ENCODE measurements at places on chromosomes 16 and 17.

DNA sequence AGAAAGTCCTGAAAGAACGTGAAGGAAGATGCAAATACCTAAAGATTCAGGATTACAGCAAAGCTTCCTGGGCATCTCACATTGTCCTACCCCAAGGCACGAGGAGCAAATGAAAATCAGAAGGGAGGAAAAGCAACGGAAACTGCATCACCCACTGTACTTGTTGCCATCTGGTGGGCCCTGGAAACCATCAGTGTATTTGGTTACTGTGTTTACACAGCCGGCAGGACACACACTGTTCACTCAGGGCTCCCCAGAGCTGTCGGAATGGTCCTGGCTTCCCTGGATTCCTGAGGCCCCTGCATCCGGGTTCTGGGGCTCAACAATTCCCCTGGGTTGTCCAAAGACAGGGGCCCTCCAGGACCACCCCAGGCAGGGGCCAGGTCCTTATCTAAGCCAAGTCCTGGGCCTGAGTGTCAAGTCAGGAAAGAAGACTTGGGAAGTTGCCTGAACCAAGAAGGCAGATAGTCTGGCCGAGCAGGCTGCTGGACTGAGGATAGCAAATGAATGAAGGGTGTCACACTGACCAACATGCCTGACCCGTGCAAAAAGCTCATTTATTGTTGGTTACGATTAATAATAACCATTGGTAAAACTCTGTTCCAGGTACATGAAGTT, 52.8 kb downstream of the SOX9 start:
- no peak for DNase-seq

DNA sequence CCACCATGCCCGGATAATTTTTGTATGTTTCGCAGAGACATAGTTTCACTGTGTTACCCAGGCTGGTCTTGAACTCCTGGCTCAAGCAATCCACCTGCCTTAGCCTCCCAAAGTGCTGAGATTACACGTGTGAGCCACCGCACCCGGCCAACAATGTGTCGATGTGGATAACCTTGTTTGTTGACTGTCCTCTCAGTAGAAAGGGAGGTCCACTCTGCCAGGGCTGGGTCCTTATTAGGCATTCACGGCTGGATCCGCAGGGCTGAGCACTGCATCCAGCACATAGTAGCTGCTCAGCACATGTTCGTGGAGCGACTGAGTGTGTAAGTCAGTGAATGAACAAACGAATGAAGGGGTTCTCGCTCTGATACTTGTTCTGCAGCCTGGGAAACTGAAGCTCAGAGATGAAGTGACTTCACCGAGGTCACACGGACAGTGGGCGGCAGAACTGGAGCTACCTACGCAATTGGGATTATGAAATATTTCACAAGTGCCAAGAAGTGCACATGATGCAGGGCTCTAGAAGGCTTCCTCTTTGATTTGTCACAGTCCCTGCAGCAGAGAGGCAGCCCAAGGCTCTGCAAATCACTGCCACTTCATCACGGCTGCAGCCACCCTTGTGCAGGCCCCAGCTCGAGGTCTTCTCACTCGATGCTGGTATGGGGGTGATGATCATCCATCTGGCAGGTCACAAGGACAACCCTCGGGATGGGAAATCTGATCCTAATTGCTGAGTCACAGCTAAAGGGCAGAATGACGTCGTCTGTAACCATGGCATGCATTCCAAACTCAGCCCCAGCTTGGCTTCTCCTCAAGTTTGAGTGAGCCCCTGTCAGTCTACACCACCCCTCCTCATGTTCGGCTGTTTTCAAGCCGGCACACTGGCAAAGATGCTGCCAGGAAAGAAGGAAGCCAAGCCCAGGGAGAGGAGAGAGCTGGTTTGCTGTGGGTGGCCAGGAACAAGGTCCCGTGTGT, 28.0 kb upstream of the SNN start:
- peak; percentile 58 for DNase-seq

GRCh38 chr17:80367503-80367902, 47.5 kb upstream of the ENDOV start:
- no peak for DNase-seq

DNA sequence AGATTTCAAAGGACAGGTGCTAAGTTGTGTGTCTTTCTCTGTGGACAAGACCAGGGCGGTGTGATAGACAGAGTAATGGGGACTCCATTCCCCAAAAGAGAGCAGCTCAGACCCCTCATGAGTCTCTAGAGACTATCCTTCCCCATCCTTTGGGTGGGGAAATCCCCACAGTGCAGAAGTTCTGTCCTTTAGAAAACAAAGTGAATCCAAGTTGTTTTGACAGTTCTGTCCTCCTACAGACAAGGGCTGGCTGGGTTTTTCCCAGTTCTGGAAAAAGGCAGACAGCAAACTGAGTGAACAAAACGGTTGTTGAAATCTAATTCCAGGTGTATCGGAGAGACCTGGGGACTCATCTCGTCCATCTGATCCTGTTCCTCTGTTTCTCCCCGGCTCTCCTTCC, 11.0 kb upstream of the HAS3 start:
- DNase-seq, result no peak

DNA sequence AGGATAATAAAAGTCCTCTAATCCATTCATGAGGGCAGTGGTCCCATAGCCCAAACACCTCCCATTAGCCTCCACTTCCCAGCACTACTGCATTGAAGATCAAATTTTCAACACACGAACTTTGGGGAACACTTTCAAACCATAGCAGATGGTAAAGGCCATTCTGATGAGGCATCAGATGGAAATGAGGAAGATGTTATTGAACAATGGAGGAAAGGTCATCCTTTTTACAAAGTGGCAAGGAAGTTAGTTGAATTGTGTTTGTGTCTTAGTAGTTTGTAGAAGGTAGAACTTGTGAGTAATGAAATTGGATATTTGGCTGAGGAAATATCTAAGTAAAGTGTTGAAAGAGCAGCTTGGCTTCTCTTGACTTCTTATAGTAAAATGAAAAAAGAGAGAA, 93.3 kb upstream of the NLRP1 start:
- no peak for DNase-seq

DNA sequence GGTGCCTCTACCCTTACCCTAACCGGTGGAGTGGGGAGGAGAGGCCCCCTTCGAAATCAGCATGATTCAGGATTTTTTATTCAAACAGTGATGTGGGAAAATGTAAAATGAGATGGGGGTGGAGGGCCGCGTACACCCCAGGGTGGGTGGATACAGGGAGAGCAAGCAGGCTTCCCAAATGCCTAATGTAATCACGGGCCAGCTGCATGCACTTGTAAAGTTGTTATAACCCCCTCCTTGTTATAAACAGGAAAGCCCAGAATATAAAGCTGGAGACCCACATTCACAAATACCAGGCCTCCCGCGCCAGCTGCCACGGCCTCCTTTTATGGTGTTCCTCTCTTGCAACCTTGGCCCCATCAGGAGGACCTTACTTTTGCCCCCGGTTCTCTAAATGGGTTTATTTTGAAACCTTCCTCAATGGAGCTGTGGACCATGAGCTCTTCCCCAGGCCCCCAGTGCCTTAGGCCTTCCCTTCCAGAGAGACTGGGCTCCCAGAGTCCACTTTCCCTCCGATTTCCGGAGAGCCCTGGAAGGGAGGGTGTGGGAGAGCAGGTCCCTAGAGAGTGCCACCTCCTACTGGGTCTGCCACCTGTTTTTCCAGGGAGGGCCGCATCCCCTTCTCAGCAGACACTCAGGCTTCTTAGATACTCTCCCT, 906 bp upstream of the FOXL1 start:
- no peak for DNase-seq

DNA sequence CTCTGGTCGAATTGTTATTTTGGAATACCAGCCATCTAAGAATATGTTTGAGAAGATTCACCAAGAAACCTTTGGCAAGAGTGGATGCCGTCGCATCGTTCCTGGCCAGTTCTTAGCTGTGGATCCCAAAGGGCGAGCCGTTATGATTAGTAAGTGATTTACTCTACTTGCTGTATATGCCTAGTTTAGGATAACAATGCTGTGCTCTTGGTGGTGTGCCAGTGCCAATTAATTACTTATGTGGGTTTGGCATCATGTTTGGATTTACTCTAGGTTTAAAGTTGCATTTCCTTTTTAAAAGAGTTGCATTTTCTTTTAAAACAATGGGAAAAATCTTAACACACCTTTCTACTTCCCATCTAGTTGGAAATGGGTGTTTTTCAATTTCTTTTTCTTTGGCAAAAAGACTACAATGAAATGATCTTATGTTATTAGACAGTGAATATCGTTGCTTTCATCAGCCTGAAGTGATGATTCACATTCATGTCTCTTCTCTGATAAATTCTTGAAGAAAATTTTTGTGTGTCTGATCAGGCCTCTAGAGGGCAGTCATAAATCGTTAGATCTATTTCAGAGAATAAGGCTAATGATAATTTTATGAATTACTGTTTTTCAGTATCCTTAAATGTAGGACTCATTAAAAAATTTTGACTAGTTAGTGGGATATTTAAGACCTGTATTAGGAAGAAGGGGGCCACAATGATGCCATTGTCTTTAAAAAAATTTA, 5.6 kb downstream of the SF3B3 start:
- peak; percentile 42 for DNase-seq

DNA sequence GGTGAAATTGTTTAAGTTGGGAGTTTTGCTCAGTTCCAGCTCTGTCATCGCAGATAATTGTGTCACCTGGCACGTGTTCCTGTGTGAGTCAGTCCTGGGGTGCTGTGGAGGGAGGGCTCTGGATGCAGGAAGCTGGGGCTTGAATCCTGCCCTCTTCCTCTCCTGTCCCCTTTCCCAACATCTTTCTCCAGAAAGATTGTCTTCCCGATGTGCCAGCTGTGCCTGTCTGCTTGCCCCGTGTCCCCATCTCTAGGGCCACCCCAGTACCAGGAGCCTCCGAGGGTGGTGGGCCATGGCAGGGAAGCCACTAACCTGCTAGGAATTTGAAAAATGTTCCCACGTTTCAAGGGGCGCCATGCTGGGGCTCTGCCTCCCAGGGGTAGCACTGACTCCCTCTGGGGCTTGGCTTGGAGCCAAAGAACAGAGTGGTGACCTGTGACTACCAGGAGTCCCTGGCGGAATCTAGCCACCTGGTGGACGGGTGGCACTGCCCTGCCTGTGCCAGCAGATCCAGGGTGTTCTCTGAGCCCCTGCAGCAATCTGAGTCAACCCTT, 198.1 kb downstream of the ENGASE start:
- DNase-seq, result no peak

- DNase-seq, result no peak
These were observed 55.5 kb downstream of the SYT17 start for GRCh38 chr16:19223235-19224170.

DNA sequence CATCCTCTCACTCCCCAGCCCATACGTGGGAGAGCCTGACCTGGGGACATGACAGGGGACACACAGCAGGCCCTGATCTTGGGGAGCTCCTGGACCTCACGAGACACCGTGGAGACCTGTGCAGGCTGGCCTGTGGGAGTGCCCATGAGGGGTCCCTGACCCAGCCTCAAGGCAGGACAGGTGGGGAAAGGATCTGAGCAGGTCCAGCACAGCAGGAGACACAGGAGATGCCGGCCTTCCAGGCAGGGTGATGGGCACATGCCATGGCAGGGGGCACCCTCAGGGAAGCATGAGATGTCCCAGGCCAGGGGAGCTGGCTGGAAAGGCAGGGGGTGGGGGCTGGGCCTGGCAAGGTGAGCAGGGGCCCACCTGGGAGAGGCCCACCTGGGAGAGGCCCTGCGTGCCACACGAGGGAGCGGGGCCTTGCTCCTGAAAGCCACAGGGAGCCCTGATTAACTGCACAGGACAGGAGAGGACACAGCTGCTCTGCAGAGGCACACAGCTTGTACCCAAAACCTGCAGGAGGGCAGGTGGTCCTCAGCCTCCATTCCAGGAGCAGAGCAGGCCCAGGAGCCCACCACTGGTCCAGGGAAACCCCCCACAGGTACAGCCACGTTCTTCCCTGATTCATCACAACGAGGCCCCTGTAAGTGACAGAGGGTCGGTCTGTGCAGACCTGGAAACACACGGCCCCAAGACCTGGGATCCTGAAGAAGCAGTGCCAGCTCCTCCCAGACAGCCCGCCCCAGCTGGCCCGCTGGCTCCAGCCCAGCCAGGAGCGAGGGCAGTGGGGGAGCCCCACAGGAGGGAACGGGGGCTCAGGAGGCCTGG, 26.6 kb upstream of the KRT17 start:
- no peak for DNase-seq

DNA sequence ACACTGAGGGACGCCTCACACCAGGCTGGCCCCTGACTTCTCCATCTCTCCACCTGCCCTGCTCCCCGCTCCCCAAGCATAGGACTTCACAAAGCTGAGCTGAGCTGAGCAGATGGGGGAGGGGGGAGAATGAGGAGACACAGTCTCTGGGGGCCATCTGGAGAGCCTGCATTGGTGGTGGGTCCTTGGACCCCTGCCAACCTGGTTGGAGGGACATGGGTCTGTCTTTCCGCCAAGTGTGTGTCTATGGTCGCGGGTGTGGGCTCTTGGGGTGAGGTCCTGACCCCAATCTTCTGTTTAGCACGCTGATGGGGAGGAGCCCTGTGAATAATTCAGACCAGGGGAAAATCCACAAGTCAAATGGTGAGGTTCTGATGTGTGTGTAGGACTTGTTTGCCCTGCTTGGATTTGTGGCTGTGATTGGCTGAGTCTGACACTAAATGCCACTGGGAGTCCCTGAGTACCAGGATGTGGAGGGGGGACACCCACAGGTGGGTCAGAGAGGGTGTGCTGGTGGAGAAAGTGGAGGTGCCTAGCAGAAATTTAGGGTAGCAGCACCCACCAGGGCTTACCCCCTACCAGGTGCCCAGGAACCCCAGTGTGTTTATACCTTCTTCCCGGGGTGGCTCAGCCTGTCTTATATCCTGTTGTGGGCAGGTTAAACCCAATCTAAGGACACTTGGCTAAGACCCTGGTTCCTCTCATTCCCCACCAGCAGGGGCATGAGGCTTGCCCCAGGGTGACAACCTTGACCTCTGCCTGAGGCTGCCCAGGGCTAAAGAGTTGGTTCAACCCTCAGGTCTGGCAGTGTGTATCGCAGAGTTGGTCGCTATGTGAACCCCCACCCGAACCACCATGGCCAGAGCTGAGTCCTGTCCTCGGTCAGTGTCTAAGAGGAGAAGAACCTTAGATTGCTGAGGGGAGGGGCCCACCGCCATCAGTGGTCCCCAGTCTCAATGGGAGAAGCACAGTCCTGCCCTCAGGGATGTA, 2.1 kb downstream of the FMNL1 start:
- DNase-seq, result peak; percentile 12

- no peak for DNase-seq
These were observed 22.3 kb upstream of the CNOT1 start for GRCh38 chr16:58651965-58652348.

DNA sequence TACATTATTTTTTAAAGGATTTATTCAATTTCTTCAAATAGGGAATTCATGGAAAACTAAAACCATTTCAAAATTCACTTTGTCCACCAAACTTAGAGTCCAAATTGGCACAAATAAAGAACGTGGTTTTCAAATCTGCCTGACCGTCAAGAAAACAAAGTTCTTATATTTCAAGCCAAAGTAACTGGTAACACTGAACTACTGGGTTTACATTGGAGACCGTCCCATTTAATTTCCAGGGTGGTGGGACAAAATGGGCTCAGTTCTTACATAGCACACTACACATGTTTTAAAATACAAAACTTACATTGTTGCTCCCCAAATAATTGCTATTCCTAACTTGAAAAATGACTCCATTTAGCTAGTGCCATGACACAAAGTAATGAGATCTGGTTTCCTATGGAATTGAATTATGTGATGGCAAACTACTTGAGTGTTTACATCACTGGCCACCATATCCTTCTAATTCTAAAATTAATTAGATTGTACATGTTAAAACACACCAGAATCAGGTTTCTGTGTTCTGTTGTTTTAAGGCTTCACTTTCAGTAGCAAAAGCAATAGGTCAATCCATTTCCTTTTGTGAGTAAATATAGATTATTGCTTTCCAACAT, 6.5 kb downstream of the PSME3IP1 start:
- no peak for DNase-seq

GRCh38 chr16:77344341-77344740, 90.5 kb downstream of the ADAMTS18 start:
- no peak for DNase-seq
